T-helper 9 cell (primary cell): ENCODE measurements at places on chromosomes 1 and 21.

- DNase-seq: peak; percentile 59
Observed at GRCh38 chr1:203038891-203039608, 12.8 kb downstream of the PPFIA4 start.

DNA sequence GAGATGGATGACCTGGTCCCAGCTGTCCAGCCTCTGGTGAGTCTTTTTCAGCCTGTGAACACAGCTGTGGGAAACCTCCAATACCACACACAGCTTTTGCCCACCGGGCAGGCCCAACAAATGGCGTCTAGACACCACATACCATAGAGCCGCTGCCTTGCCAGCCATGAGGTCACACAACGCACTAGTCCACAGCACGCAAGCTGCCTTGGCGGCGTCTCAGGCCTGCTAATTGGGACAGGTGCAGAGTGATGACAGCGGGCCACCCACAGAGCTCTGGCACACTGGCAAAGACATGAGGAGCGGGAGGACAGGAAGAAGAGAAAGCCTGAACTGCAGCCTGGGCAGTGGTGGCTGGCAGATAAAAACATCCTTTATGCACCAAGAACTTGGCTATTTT, 125.5 kb downstream of the ADAMTS1 start:
- DNase-seq: no peak

GRCh38 chr1:201147396-201148015, 6.8 kb downstream of the TMEM9 start:
- DNase-seq: no peak

DNA sequence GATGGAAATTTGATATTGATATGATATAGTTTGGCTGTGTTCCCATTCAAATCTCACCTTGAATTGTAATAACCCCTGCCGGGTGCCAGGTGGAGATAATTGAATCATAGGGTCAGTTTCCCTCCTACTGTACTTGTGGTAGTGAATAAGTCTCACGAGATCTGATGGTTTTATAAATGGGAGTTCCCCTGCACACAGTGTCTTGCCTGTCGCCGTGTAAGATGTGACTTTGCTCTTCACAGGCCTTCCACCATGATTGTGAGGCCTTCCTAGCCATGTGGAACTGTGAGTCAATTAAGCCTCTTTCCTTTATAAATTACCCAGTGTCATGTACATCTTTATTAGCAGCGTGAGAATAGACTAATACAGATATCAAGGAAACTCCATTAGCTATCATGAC, 74.6 kb downstream of the MAP3K7CL start:
- DNase-seq: no peak

GRCh38 chr1:196121181-196121580, 487.1 kb downstream of the KCNT2 start:
- no peak for DNase-seq

GRCh38 chr1:59409549-59409948, 112.7 kb downstream of the FGGY start:
- no peak for DNase-seq

- DNase-seq: no peak
Observed at GRCh38 chr1:92975551-92976232, 14.4 kb upstream of the DIPK1A start.

DNA sequence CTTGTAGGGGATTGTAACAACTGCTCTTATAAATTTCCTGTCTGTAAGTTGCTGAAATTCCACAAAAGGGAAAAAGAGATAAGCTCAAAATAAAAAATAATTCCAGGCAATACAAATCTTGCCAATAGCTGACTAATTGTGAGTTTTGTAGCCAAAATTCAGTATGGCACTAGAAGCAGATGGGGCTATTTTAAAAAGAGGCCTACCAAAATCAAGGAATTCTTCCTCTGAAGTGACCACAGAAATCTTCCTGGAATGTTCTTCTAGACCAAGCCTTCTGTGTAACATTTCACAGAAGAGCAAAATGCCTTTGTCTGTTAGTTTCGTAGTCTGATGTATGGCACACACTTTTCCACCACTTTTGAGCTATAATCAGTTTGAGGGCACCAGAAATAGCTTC, 127.6 kb downstream of the CYYR1 start:
- no peak for DNase-seq

DNA sequence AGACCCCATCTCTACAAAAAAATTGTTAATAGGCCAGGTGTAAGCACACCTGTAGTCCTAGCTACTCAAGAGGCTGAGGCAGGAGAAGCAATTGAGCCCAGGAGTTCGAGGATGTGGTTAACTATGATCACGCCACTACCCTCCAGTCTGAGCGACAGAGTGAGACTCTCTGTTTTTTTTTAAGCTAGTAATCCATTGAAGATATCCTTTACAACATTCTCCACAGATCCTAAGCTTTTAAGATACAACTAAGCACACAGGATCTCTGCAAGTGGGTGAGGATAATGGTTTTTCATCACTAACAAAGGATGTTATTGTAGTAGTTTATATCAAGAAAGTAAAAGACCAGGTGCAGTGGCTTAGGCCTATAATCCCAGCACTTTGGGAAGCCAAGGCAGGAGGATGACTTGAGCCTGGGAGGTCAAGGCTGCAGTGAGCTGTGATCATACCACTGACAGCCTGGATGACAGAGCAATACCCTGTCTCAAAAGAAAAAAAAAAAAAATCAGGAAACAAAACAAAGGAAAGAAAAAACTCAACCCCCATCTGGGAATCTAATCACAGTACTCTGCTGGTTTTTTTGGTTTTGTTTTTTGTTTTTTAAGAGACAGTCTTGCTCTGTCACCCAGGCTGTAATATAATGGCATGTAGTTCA, 166.1 kb downstream of the RERE start:
- no peak for DNase-seq

- DNase-seq: no peak
Observed at GRCh38 chr21:19853709-19854575, 1144.3 kb upstream of the NCAM2 start.
